Neural progenitor cell (in vitro differentiated cells): ENCODE measurements at places on chromosomes 2 and 18. TPM values are rescaled to one million over a fixed set of nuclear protein-coding genes. Genes with fewer than 3 reads are reported as not detected.

The UGT1A10 gene
- not detected in 2 replicates for total RNA-seq

The SATB2 gene
- 2.2 and 3.7 TPM in 2 replicates for total RNA-seq

DNA sequence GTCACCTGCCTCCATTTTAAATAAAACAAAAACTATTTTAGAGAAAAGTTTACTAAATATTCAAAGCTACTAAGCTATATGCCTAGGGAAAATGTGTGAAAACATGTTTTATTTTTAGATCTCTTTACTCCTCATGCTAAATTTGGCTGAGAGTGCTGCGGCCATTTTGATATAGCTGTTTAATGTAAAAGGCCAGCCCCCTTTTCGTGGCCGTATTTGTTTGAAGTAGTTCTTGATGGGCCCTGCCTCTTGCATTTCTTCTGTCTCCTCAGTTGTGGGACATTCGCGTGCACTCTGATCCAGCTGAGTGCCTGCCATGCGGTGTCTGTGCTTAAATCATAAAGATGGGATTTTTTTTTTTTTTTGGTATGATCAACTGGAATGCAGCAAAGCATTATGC is 64.0 kb downstream of the ZNF407 start:
- no peaks in the 10 kb centered on the region for H3K36me3 ChIP-seq
- H3K4me1 ChIP-seq, result no peaks in the 10 kb centered on the region
- no peak for DNase-seq
- H3K27ac ChIP-seq, result no peak overlapping the region

- no peaks in the 10 kb centered on the region for H3K36me3 ChIP-seq
- no peaks in the 10 kb centered on the region for H3K27me3 ChIP-seq
- no peak overlapping the region for H3K4me3 ChIP-seq
- DNase-seq, result no peak
- H3K4me1 ChIP-seq, result no peaks in the 10 kb centered on the region
These were observed 757.1 kb upstream of the CDH7 start for GRCh38 chr18:64993695-64994094.

DNA sequence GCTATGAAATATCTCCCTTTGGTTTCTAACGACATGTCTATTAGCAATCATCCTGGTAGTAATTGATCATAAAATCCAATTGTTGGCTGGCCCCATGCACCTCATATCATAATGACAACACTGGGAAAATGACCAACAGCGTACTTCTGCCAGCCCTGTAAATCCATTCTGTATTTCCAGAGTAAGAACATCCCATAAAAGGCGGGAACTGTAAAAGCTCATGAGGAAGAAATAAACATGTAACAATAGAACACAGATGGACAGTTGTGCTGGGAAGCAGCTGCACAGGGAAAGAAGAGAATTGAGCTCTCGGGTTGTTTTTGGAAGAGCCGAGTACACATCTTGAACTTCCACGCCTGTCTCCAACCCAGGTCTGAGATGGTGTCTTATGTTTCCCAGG is 218.7 kb downstream of the CMPK2 start:
- no peaks in the 10 kb centered on the region for H3K27me3 ChIP-seq
- no peaks in the 10 kb centered on the region for H3K36me3 ChIP-seq
- DNase-seq, result no peak
- H3K4me3 ChIP-seq, result no peak overlapping the region
- no peak overlapping the region for H3K27ac ChIP-seq

- DNase-seq, result no peak
- no peak overlapping the region for H3K4me3 ChIP-seq
- no peaks in the 10 kb centered on the region for H3K4me1 ChIP-seq
- H3K27ac ChIP-seq, result no peak overlapping the region
- no peaks in the 10 kb centered on the region for H3K36me3 ChIP-seq
These were observed 25.0 kb upstream of the DDX18 start for GRCh38 chr2:117789505-117789904.

The CYP27A1 gene
- total RNA-seq, result 0.11 and 0.43 TPM in 2 replicates
